Stimulated activated CD8-positive, alpha-beta memory T cell treated with anti-CD3 and anti-CD28 coated beads, Interleukin-7, amount 100 ng/mL, for 1 hour (primary cell): ENCODE measurements at places on chromosomes 6 and 20.

GRCh38 chr6:14187406-14187805, 69.8 kb downstream of the CD83 start:
- DNase-seq = no peak

DNA sequence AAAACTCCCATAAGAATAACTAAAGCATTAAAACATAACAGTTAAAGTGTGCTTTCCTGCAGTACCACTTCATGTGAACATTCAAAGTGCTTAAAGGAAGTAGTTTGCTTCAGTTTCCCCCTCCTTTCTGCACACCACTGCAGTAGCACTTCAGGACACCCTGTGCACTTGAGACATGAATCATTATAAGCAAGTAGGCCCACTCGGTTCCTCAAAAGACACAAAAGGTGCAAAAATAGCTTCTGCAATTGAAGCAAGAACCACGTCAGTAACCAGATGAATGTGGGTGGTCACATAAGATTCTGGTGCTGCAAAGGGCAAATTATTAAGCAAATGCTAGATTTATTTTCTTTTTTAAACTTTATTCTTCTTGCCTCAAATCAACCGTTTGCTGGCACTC, 160.6 kb downstream of the HIVEP2 start:
- DNase-seq = no peak

- DNase-seq = no peak
These were observed 53.0 kb upstream of the AIG1 start for GRCh38 chr6:143007646-143008045.

GRCh38 chr20:46089167-46089416, 670 bp downstream of the NCOA5 start:
- DNase-seq = no peak

- DNase-seq = no peak
These were observed 47.4 kb downstream of the GMDS start for GRCh38 chr6:2197984-2198383.

GRCh38 chr6:45643126-45643525, 265.4 kb upstream of the SUPT3H start:
- DNase-seq = no peak

DNA sequence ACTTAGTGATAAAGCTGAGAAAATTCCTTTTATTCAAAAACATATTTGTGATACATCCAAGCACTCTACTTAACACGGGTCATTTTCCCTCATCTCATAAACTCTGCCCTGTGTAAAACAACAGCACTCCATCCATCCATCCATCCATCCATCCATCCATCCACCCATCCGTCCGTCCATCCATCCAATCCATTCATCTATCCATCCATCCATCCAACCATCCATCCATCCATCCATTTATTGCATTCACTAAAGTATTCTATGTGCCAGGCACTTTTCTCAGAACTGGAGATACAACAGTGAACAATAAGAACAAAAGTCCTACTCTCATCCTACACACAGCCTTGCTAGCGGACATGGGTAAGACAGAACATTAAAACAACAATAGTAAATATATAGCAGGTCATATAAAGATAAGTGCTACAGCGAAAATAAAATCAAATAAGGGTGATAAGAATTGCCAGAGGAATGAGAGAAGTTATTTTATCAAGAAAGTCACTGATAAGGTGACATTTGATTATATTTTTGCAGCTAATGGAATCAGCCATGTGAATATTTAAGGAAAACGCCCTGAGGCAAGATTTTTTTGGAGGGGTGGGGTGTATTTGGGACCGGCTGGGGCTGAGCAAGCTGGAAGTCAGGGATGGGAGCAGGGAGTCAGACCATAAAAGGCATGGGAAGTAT, 78.2 kb downstream of the ADAT2 start:
- DNase-seq = no peak

DNA sequence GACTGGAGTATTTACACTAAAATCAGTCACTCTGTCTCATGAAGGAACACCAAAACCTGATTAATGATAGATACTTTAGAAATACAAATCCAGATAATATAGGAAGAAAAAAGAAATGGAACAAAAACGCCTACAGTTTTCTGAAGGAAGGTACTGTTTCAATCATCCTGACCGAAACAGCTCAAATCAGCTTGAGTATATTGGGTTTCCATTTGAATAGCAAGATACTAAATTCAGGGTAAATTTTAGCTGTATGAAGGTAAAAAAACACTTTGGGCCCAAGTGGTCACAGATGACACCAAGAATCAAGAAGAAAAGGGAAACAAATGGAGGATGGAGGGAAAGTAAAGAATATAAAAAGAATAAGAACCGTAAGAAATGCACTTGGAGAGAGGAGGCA, 6.9 kb downstream of the ZSCAN23 start:
- DNase-seq = no peak

DNA sequence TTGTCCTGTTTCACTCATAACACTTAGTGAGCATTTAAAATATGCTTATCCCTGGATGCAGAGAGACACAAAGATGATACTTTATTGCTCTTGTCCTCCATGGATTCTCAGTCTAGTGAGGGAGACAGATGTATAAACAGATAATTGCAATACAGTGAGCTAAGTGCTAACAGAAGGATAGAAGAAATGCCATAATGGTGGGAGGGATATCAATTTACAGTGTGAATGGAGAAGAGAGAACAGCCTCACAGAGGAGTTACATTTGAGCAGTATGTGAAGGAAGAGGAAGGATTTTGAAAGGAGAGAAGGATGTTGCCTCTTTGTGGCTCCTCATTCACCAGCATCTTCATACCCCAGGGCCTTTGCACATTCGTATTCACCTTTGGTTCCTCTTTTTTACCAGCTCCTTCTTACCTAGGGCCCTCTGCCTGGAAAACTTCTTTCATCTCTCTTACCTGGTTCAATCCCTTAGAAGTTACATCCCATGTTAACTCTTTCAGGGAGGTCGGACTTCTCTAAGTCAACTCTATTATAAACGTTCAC, 341.7 kb downstream of the PRL start:
- no peak for DNase-seq

DNA sequence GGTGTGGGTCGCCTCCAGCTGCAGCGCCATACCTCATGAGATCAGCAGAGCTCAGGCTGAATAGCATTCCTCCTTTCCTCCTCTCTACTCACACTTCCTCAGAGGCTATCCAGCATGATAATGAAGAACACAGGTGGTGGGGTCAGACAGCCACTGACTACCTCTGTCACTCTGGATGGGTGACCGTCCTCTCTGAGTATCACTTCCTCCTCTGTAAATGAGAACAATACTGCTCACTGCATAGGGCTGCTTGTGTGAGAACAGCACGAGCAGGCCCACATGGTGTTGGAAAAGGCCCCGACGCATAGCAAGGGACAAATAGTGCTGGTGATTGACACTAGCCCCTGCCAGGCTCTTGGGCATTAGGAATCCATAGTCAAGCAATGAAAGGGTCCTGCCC, 239.1 kb downstream of the PRKN start:
- DNase-seq = no peak

- DNase-seq = no peak
These were observed 24.3 kb downstream of the ARHGAP18 start for GRCh38 chr6:129685662-129686031.
